ENCODE measurements at places on chromosomes 3 and 15.

DNA sequence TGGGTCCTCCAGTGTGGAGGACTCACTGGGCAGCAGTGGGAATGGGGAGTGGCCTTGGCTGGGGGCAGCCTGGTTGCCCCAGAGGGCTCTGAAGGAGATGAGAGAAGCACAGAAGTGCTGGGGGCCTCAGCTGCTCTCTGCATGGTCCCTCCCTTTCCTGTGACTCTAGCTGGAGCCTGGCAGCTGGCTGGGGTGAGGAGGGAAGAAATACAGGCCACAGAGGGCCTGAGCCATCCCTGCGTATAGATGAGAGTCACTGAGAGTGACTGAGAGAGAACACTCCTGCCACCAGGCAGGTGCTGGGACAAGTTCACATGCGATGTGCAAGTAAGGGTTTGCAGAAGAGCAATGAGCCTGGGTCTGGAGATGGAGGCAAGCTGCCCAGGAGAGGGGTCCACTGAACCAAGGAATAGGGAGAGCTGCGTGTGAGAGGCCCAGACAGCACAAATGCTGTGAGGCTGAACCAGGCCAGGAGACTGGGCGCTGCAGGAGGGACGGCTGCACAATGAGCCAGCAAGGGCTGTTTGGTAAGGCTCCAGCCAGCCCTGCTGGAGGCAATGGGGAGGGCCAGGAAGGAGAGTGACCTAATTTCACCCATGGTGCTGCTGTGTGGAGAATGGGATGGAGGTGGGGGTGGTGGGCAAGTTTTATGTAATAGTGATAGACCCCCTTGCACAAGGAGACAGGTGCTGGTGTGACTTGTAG lies 87.2 kb downstream of the CLSTN2 start:
- DNase-seq, result no peak

DNA sequence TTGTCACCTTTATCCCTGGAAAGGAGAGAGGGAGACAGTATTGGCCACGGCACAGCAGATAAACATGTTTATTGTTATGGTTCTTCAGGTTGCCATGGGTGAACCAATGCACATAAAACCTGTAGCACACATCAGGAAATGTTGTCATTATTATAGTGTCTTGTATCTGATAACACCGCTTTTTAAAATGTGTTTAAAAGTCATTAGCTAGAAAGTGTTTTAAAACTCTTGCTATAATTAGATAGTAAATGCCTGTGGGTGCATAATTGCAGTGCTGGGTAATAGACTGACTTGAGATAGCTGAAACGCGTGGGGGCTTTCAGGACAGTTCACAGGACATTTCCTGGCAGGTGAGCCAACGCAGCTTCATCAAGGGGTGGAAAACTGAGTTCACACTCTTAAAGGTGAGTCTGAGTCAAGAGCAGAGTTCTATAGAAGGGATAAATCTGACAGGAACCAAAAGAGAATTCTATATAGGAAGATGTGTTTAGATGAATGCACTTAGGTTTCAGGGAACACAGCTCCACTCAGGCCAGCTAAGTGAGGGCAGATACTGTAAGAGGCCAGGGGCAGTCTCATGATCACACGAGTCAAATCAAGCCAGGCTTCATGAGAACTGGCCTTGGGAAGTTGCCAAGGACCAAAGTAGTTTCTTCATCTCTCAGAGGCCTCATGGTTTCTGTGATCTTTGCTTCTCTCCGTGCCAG lies 35.6 kb upstream of the PPP4R2 start:
- peak; percentile 52 for DNase-seq

- DNase-seq, result no peak
Observed at GRCh38 chr3:138933068-138933668, 13.8 kb downstream of the FOXL2 start.

DNA sequence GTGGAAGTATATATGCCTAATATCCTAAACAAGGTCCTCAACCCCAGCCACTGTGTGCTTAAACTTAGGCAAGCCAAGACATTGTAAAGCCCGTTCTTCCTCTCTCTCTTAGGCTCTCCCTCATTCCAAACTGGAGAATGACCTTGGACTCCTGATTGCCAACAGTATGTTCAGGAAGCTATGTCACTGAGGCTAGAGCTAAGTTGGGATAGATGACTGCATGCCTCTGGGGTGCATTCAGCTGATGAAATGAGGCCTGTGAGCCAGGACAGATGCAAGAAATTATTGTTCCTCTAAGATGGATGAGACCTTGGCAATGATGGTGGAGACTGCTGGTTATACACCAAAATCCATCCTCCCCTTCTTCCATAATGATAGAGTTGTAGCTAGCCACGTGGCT lies 27.9 kb upstream of the TBC1D21 start:
- DNase-seq, result no peak

DNA sequence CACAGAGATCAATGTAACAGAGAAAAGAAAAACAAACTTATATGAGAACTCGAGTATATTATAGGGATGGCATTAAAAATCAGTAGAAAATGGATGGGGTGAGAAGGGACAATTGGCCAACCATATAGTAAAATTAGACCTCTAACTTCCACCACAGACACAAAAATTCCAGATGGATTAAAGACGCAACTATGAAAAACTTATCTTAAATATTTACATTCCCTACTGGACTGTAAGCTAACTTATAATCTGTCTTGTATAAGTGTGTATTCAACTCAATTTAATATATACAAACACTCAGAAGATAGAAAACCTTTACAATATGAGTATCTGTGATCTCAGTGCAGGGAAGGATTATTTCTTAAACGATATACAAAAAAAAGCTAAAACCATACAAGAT lies 3.0 kb downstream of the MFAP1 start:
- no peak for DNase-seq

- no peak for DNase-seq
Observed at GRCh38 chr3:138303474-138303873, 26.2 kb downstream of the NME9 start.

All from ureter (tissue), 1 donor.